ENCODE measurements at places on chromosomes 11 and 22.

DNA sequence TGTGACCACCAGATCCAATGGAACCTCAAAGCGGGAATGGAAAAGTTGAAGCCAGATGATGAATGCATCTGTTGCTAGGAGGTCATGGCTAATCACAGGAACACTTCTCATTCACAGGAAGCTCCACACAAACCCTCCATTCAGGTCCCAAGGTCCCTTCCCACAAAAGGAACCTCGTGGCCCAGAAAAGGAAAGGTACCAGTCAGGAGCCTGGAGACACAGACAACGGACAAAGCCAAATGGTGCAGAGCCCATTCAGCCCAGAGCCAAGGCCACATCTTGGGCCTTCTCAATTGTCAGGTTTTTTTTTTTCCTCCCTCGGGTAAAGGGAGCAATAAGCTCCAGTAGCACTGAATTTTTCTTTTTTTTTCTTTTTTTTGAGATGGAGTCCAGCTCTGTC, 87.0 kb downstream of the FAM168A start:
- H3K4me1 ChIP-seq, result peaks cover 1% of the 10 kb centered on the region
- H3K27me3 ChIP-seq, result no peaks in the 10 kb centered on the region
- DNase-seq, result no peak
- no peak overlapping the region for H3K4me3 ChIP-seq
- H3K36me3 ChIP-seq, result peaks cover 8% of the 10 kb centered on the region
- H3K27ac ChIP-seq, result no peak overlapping the region

DNA sequence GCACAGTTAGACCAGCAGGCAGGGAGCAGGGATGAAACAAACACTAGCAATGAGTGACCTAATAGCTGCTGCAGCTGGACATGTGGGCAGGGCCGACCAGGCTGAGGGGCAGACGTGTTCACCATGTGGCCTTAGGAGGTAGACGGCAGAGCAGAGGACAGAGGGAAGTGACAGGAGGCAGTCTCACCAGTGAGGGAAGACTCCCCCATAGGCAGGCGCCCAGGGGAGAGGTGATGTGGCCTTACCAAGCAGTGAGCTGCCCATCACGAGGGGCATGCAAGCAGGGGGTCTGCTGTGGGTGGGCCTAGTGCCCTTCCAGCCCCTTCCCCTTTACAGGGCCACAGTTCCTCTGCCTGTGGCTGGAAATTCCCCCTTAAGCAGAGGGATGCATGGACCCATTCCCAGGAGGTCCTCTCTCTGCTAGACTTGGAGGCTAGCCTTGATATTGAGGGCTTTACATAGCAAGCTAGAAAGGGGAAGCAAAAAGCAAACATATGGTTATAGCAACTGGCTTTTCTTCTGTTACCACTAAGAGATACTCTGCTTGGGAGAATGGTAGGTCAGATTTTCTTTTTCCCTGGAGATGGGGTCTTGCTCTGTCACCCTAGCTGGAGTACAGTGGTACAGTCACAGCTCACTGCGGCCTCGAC, 67.6 kb downstream of the MPPED1 start:
- no peak overlapping the region for H3K27ac ChIP-seq
- H3K4me3 ChIP-seq, result no peak overlapping the region
- peaks cover 9% of the 10 kb centered on the region for H3K4me1 ChIP-seq
- no peaks in the 10 kb centered on the region for H3K27me3 ChIP-seq
- no peaks in the 10 kb centered on the region for H3K36me3 ChIP-seq

DNA sequence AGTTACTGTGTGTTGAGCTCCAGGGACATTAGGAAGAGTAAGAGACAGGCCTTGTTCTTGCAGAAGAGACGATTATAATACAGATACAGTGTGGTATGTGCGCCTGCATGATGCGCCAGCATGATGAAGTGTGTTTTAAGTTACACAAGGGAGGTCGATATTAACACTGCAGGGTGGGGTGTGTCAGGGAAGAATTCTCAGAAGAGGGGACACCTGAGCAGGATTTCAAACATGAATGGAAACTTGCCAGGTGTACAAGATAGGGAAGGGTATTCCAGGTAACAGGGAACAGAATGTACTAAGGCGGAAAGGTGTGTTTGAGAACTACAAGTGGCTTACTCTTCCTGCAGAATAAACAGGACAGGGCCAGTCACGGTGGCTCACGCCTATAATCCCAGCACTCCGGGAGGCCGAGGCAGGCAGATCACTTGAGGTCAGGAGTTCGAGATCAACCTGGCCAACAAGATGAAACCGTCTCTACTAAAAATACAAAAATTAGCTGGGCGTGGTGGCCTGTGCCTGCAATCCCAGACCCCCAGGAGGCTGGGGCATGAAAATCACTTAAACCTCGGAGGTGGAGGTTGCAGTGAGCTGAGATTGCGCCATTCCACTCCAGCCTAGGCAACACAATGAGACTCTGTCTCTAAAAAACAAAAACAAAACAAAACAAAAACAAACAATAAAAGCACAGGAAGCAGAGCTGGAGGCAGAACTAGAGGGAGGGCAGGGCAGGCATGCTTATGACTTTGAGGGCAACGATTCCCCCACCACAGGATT, 59.0 kb downstream of the SYN3 start:
- no peak overlapping the region for H3K27ac ChIP-seq
- peaks cover 9% of the 10 kb centered on the region for H3K27me3 ChIP-seq
- peaks cover 4% of the 10 kb centered on the region for H3K4me1 ChIP-seq
- DNase-seq, result no peak
- no peak overlapping the region for H3K4me3 ChIP-seq

DNA sequence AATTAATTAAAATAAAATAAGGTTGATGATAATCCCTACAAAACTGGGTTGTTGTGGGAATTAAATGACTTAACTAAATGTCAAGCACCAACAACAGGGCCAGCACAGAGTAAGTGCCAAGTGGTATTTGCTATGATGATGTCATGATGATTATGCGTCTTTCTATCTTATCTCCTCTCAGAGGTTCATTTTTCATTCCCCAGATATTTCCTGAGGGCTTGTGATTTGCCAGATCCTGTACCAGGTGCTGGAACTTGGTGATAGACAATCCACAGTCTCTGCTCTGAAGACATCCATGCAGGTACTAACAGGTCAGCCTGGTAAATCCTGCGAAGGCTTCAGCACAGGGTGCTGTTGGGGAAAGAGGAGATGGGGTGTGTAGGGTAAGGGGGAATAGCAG, 8.1 kb upstream of the MYH9 start:
- no peak for DNase-seq
- H3K4me1 ChIP-seq, result peaks cover 12% of the 10 kb centered on the region
- H3K27ac ChIP-seq, result no peak overlapping the region
- no peaks in the 10 kb centered on the region for H3K36me3 ChIP-seq
- H3K27me3 ChIP-seq, result no peaks in the 10 kb centered on the region
- no peak overlapping the region for H3K4me3 ChIP-seq

- H3K36me3 ChIP-seq, result no peaks in the 10 kb centered on the region
- H3K4me3 ChIP-seq, result no peak overlapping the region
- no peak overlapping the region for H3K27ac ChIP-seq
- no peak for DNase-seq
Measured at GRCh38 chr11:35344681-35345574, 74.4 kb downstream of the SLC1A2 start.

GRCh38 chr11:26551186-26551801, 20.8 kb downstream of the MUC15 start:
- DNase-seq, result no peak
- H3K4me3 ChIP-seq, result no peak overlapping the region
- H3K27ac ChIP-seq, result no peak overlapping the region
- no peaks in the 10 kb centered on the region for H3K36me3 ChIP-seq
- H3K4me1 ChIP-seq, result no peaks in the 10 kb centered on the region
- H3K27me3 ChIP-seq, result no peaks in the 10 kb centered on the region

DNA sequence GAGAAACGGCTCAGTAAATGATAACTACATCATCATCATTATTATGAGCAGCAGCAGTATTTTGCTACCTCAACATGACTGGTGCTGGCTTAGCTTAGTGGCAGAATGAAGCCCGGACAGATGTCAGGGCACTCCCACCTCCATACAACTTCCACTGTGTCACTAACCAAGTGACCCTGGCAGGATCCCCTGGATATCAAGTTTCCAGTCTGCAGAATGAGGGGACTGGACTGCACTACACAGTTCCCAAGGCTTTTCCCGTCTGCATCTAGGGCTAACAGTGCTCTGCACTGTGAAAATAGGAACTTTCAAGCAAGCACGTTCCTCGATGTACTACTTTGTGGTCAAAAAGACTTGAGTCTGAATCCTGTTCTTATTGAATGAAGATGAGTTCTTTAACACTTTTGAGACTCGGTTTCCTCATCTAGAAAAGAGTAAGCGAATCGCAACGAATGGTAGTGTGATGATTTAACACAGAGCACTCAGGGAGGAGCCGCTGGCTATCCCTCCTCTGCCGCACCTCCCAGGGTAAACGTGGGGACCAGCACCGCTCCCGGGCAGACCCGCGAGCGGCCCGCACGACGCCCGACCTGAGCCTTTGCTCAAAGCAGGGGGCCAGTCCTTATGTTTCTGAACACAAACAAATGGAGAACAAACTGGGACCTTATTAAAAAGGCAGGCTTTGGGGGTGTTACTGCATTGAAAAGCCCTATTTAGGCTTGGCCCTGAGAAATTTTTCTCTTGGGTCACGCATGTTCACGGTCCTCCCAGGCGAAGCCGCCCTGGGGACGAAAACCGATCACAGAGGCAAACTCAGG, 910 bp downstream of the CLTCL1 start:
- peaks cover 28% of the 10 kb centered on the region for H3K27me3 ChIP-seq
- no peaks in the 10 kb centered on the region for H3K36me3 ChIP-seq
- peaks cover 21% of the 10 kb centered on the region for H3K4me1 ChIP-seq
- peak; percentile 8 for DNase-seq
- H3K27ac ChIP-seq, result no peak overlapping the region
- H3K4me3 ChIP-seq, result peak overlapping the region; percentile 63

DNA sequence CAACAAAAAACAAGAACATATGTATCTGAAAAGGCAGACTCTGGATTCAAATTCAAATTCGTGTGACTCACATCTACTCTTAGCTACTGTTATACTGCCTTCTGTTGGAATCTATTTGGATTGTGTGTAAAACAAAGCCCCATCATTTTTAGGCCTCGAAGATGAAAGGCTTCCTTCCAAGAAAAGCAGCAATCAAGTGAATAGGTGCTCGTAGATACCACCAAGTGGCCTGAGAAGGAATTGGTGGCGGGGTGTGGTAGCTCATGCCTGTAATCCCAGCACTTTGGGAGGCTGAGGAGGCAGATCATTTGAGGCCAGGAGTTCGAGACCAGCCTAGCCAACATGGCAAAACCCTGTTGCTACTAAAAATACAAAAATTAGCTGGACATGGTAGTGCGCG, 4.2 kb downstream of the GRAMD1B start:
- H3K4me3 ChIP-seq, result no peak overlapping the region
- no peaks in the 10 kb centered on the region for H3K27me3 ChIP-seq
- H3K4me1 ChIP-seq, result peaks cover 57% of the 10 kb centered on the region
- DNase-seq, result peak; percentile 31
- H3K36me3 ChIP-seq, result peaks cover 42% of the 10 kb centered on the region
- no peak overlapping the region for H3K27ac ChIP-seq

DNA sequence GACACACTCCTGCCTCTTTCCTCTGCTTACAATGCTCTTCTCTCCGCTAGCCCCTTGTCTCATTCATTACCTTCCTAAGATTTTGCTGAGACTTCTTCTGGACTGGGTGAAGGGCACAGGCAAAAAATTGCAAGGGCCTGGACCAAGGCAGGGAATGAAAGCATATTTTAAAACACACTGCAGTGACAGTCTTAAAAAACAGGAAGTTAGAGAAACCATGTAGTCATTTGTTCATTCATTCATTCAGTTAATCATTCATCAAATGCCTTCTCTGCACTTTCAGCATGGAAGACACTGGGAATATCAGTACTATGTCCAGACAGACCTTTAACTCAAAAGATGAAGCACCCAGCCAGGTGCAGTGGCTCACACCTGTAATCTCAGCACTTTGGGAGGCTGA, 44.9 kb upstream of the SWAP70 start:
- H3K27ac ChIP-seq, result no peak overlapping the region
- H3K4me1 ChIP-seq, result peaks cover 20% of the 10 kb centered on the region
- H3K36me3 ChIP-seq, result no peaks in the 10 kb centered on the region

- H3K27ac ChIP-seq, result no peak overlapping the region
- H3K27me3 ChIP-seq, result no peaks in the 10 kb centered on the region
- H3K4me3 ChIP-seq, result no peak overlapping the region
- DNase-seq, result no peak
Measured at GRCh38 chr11:27405134-27405533, 42.1 kb upstream of the CCDC34 start.

DNA sequence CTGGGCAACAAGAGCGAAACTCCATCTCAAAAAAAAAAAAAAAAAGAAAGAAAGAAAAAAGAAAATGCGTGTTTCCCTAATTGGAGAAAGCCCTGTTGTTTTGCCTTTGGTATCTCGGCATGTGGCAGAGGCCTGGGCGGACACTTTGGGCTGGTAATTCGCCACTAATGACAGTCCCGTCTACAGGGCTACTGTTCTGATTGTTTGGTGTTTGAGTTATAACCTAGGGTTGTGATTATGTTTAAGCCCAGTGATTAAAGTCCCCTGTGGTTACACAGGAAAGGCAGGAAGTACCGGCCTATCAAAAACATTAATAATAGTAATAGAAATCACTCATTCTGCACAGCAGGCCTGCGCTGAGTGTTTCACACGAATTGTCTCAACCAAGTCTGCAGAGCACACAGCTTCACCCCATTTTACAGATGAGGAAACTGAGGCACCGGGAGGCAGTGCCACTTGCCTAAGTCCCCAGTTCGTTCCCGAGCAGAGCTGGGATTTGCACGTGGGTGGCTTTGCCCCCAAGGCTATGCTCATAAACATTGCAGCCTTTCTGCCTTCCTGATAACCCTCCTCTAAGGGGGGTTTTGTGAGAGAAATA, 39.1 kb upstream of the GRAMD4 start:
- H3K27me3 ChIP-seq, result no peaks in the 10 kb centered on the region
- H3K4me1 ChIP-seq, result peaks cover 21% of the 10 kb centered on the region
- no peak for DNase-seq
- H3K4me3 ChIP-seq, result no peak overlapping the region
- no peaks in the 10 kb centered on the region for H3K36me3 ChIP-seq
- H3K27ac ChIP-seq, result no peak overlapping the region

- H3K36me3 ChIP-seq, result no peaks in the 10 kb centered on the region
- H3K4me1 ChIP-seq, result peaks cover 2% of the 10 kb centered on the region
- peaks cover 5% of the 10 kb centered on the region for H3K27me3 ChIP-seq
Measured at GRCh38 chr22:31995807-31996206, 47.3 kb upstream of the SLC5A1 start.

- no peak overlapping the region for H3K27ac ChIP-seq
- no peaks in the 10 kb centered on the region for H3K27me3 ChIP-seq
- DNase-seq, result no peak
- H3K4me3 ChIP-seq, result no peak overlapping the region
Measured at GRCh38 chr11:86386746-86387145, 12.1 kb downstream of the CCDC81 start.

GRCh38 chr11:121249039-121249663, 43.4 kb upstream of the SC5D start:
- H3K36me3 ChIP-seq, result peaks cover 1% of the 10 kb centered on the region
- H3K27me3 ChIP-seq, result peaks cover 4% of the 10 kb centered on the region
- H3K27ac ChIP-seq, result no peak overlapping the region
- H3K4me3 ChIP-seq, result no peak overlapping the region
- no peak for DNase-seq

Measured in activated naive CD8-positive, alpha-beta T cell treated with anti-CD3 and anti-CD28 coated beads for 36 hours (primary cell).